ENCODE measurements at places on chromosomes 6 and 20.

DNA sequence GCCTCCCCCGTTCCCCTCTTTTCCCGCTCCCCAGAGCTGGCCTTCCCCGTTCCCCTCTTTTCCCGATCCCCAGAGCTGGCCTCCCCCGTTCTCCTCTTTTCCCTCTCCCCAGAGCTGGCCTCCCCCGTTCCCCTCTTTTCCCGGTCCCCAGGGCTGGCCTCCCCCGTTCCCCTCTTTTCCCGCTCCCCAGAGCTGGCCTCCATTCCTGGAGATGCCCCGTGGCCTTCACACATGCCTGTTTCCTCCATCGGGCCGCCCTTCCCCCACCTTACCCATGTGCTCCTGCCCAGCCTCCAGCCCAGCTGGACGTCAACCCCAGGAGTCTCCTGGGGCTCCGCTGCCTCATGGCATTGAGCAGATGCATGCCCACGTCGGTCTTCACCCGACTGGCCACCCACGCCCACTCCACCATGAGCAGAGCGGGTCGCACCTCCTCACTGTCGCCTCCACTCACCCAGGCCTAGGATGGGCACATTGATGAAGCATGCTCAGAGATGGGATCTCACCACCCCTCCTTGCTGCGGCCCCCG is 8.3 kb downstream of the SS18L1 start:
- no peak for DNase-seq

GRCh38 chr20:58716476-58717277 is 24.1 kb downstream of the NPEPL1 start:
- no peak for DNase-seq

DNA sequence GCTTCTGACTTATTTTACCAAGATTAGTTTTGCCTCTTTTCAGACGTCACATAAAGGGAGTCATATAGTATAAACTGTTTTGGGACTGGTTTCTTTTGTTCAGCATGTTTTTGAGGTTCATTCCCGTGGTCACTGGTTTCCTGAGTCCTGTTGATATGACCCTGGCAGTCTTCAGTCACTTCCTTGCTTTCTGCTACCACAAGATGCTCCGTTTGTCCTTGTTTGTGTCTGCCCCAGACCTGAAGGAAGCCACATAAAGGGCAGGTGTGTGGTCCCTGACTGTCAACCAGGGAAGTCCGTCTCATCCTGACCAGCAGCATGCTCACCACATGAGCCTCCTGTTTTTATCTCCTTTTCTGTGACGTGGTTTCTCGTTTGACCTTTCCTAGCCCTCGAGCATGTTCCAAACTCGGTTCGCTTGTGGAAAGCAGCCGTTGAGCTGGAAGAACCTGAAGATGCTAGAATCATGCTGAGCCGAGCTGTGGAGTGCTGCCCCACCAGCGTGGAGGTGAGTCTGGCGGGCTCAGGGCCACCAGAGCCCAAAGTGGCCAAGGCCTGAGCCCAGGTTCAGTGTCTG is 26.1 kb upstream of the C20orf204 start:
- DNase-seq: no peak

DNA sequence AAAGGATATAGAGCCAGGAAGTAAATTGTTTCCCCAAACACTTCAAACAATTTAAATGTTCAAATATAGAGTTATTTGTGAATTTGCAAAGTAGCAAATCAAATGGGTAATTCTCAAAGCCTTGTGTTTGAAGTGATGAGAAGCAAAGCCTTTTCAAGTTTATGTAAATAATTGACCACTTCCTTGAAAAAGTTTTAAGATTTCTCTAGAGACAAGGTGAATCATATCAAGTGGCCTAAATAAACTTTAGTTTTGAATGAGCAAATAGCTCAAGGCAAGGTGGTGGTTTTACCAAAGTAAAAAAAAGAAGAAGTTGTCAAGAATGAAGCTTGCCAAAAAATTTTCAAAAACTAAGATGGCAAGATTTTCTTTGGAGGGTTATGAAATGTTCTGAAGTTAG is 42.6 kb upstream of the IFNGR1 start:
- DNase-seq: no peak

DNA sequence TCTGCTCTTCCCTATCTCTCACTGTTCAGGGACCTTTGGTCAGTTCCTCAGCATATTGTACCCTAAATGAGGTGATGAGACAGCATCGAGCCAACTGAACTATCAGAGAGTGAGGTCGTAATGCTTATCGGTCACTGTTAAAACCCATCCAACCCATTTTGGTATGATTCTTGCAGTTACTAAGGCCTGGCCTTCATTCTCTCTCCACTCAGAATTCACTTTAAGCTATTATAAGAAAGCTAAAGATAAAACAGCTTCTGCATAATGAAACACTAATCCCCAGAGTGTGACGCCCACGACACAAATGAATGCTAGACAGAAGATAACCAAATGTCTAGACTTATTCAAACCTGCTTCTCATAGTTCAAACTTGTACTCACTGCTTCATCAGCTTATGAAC is 175.8 kb downstream of the GMPR start:
- DNase-seq: no peak

DNA sequence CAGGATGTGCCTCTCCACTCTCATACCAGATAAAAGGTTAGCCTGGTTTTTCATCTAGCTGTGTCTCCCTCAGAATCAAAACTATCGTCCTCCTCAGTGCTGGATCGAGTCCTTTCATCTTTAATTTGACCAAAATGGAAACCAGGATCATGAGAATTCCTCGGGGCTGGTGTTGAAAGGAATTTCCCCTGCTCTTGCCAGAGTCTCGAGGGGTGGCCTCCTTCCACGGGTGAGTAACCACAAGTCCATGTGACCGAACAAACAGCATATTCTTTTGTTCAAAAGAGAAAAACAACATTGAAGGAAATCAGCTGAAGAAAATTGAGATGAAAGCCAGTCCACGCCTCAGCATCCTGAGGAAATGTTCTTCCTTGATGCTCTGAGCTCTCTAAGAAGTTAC is 165.9 kb upstream of the CDYL start:
- no peak for DNase-seq

DNA sequence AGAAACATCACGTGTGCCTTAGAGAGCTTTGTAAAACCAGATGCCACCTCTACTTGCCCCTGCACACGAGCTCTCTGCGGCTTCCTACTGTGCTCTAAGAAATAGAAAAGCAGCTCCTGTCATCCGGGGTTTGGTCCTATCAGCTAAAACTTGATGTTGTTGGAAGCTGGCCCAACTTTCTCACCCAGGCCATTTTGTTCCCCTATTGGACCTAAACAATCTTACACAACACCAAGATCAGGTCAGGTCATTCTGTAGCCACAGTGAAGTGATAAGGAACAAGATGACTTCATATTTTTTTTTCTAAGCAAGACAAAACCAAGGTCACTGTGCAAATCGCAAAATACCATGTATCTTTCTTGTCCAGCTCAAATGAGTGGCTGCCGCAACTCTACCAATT is 486.0 kb downstream of the PTPRT start:
- DNase-seq: no peak

DNA sequence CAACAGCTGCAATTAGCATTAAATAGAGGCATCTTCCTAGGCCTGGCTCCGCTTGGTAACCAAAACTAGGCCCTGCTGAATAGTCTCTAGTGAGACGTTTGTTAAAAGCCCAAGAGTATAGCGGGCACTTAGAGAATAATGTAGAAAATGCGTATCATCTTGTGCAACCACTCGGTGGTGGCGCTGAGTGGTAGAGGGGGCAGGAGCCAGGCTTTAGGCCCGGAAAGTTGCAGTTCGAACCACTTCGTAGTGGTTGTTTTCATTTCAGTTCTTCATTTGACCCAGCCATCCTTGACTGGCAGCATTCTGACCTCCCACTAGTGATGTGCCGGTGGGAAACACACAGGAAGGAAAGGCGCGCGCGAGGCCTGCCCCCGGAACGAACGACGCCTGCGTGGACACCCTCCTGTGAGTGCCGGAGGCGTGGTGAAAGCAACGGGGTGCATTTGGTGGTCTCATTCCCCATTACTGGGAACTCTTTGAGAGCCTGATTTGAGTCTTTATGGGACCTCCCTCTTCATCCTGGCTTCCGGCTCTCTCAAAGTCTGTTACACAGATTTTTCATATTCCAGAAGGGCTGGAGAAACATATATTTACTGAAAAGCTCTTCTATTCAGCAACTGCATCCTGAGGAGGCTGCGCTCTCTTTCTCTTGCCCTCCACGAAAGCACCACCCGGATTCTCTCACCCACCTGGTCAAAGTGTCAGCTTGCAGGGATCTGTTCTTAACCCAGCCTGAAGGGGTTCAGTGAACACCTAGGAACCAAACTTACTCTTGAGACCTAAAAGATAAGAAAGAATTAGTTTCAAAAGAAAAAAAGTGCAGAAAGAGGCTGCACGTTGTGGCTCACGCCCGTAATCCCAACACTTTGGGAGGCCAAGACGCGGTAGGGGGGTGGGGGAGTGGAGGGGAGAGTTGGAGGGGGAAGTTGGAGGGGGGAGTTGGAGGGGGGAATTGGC is 18.2 kb downstream of the GPX5 start:
- peak; percentile 77 for DNase-seq

GRCh38 chr6:2935566-2936291 is 32.6 kb upstream of the SERPINB9 start:
- DNase-seq: no peak

- peak; percentile 27 for DNase-seq
These were observed 372.3 kb downstream of the EPHA7 start for GRCh38 chr6:93047033-93047432.

- no peak for DNase-seq
These were observed 214.8 kb upstream of the CEP162 start for GRCh38 chr6:84442208-84442607.

DNA sequence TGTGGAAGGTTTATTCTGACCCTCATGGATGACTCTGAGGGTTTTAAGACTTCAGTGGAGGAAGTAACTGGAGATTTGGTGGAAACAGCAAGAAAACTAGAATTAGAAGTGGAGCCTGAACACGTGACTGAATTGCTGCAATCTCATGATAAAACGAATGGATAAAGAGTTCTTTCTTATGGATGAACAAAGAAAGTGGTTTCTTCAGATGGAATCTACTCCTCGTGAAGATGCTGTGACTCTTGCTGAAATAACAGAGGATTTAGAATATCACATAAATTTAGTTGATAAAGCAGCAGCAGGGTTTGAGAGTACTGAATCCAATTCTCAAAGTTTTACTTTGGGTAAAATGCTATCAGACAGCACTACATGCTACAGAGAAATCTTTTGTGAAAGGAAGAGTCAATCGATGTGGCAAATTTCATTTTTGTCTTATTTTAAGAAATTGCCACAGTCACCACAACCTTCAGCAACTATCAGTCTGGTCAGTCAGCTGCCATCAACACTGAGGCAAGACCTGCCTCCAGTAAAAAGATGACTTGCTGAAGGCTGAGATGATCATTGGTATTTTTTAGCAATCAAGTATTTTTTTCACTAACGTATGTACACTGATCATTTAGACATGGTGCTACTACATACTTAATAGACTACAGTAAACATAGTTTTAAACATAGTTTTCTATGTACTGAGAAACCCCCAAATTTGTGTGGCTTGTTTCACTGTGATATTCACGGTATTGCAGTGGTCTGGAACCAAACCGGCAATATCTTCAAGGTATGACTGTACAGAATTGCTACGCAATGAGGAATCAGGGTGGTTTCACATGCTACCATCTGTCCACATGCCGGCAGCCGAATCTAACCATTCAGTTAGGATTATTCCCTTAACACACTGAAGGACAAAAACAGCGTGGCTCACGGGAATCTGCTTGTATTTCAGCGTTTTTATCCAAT is 149.0 kb downstream of the MYB start:
- no peak for DNase-seq

- DNase-seq: no peak
These were observed 377.1 kb downstream of the BTBD9 start for GRCh38 chr6:38262609-38263008.

DNA sequence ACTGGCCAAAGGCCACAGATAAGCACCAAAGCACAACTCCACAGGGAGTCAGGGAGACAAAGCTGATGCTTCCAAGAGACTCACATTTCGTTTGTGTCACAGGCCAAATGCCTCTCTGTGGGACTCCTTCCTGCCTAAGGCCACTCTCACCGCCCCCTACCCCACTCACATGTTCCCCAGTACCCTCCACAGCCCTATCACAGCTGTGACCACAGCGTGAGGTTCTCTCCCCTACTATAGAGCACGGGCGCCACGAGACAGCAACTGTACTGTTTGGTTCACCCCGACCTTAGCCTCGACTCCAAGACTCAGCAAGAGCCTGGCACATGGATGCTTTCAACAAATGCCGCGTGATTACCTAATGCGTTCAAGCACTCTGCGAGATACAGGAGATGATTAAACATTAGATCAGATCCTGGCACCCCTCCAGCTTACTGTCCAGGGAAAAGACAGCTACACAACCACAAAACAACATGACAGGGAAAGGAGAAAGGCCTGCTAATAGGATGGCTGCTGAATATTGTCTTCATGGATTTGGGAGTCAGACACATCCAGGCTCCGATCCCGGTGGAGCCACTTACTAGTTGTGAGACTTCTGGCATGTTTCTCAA is 105.5 kb downstream of the AGPAT4 start:
- peak; percentile 62 for DNase-seq

DNA sequence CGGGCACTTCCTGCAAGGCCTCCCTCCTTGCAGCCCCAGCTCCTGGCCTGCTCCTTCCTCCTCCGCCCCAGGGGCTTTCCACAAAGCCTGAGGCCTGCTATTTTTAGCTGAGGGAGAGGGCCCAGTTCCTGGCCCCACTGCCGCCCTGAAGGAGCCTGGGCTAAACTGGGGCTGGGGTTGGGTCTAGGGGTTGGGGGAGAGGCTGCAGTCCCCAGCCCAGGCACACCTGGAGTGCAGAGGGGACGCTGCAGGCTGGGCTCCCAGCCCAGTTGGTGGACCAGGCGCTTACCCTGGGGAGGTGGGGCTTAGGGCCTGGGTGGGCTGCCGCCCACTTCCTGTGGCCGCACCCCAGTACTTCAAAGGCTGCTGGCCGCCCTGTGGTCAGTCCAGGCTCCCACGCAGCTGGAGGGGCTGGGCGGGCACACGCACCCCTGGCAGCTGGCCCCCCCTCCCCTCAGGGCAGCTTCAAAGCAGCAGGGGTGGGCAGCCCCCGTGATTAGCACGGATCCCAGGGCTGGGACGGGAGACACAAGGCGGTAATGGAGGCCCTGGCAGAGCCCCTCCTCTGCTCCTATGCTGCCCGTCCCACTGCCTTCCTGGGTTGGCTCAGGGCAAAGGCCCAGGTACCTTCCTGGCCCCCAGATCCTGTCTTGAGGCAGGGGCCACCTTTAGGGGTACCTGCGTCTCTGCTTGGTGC is 7.1 kb upstream of the ABHD16B start:
- no peak for DNase-seq

- no peak for DNase-seq
These were observed 5.3 kb downstream of the TRMT11 start for GRCh38 chr6:125991653-125992052.

- DNase-seq: no peak
These were observed 236.8 kb upstream of the MAN1A1 start for GRCh38 chr6:119586250-119586882.

- no peak for DNase-seq
These were observed 39.9 kb downstream of the RCAN2 start for GRCh38 chr6:46451343-46451742.

GRCh38 chr20:50784464-50784863 is 10.4 kb upstream of the BCAS4 start:
- no peak for DNase-seq

DNA sequence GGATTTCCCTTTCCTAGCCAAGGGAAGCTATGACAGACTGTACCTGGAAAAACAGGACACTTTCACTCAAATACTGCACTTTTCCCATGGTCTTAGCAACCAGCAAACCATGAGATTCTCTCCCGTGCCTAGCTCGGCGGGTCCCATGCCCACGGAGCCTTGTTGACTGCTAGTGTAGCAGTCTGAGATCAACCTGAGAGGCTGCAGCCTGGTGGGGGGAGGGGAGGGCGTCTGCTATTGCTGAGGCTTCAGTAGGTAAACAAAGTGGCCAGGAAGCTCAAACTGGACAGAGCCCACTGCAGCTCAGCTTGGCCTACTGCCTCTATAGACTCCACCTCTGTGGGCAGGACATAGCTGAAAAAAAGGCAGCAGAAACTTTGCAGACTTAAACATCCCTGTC is 61.8 kb downstream of the EPM2A start:
- peak; percentile 35 for DNase-seq

Measured in ELF-1 (cell line).